Renal cortex interstitium (tissue), 15 donors: ENCODE measurements at places on chromosomes 4 and X. TPM values are rescaled to one million over a fixed set of nuclear protein-coding genes. Genes with fewer than 3 reads are reported as not detected.

DNA sequence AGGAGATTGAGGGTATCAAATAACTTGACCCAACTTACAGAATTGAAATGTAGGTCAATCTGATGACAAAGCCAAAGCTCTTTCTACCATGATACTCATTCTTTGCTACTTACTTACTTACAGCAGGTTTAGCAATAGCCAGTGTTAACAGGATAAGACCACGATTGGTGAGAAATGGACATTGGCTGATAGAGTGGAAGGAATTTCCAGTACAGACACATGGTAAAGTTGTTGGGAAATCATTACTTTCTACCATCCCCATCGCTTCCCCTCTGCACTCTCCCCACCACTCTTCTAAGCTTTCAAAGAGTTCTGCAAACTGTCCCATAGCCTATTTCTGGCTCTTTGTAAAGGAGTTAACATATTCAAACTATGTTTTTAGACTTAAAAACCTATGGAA lies 119.7 kb downstream of the CHRNA9 start:
- no peak for DNase-seq

GRCh38 chr4:141810038-141810711 lies 173.8 kb downstream of the IL15 start:
- DNase-seq, result no peak

TBX22 gene
- polyA plus RNA-seq, result 3.4 TPM

CT83 gene
- not detected for polyA plus RNA-seq

VEGFC gene
- polyA plus RNA-seq, result 18.5 TPM
